Mesothelial cell of epicardium (in vitro differentiated cells): ENCODE measurements at places on chromosomes 6 and 20. TPM values are rescaled to one million over a fixed set of nuclear protein-coding genes. Genes with fewer than 3 reads are reported as not detected.
A peak's percentile ranks its signal among the peaks of the same experiment; 100 is the strongest.

DNA sequence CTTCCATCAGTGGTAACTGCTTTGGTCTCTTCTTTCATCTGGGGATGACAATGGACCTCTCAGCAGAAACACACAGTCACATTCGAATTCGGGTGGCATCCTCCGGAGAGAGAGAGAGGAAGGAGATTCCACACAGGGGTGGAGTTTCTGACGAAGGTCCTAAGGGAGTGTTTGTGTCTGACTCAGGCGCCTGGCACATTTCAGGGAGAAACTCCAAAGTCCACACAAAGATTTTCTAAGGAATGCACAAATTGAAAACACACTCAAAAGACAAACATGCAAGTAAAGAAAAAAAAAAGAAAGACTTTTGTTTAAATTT is 6.1 kb downstream of the EDN1 start:
- no peak overlapping the region for H3K4me3 ChIP-seq
- H3K36me3 ChIP-seq: no peaks in the 10 kb centered on the region
- peaks cover 14% of the 10 kb centered on the region for H3K27me3 ChIP-seq

DNA sequence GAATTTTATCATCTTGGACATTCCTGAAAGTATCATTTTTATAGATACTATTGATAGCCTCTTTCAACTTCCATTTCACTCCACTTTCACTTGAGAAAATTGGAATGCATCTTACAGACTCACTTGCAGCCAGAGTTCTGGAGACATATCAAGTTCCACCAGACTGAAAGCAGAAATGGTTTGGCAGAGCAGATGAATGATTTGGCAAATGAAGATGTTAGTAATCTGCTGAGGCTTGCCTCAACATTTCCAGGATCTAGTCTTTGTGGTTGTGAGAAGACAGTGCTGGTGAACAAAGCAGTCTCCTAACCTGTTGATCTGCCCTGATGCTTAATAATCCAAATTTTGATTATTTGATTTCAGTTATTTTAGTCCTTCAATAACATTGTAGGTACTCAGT is 202.6 kb downstream of the TRDN start:
- H3K4me1 ChIP-seq: peaks cover 4% of the 10 kb centered on the region
- H3K4me3 ChIP-seq: no peak overlapping the region
- no peaks in the 10 kb centered on the region for H3K27me3 ChIP-seq
- H3K36me3 ChIP-seq: no peaks in the 10 kb centered on the region

DNA sequence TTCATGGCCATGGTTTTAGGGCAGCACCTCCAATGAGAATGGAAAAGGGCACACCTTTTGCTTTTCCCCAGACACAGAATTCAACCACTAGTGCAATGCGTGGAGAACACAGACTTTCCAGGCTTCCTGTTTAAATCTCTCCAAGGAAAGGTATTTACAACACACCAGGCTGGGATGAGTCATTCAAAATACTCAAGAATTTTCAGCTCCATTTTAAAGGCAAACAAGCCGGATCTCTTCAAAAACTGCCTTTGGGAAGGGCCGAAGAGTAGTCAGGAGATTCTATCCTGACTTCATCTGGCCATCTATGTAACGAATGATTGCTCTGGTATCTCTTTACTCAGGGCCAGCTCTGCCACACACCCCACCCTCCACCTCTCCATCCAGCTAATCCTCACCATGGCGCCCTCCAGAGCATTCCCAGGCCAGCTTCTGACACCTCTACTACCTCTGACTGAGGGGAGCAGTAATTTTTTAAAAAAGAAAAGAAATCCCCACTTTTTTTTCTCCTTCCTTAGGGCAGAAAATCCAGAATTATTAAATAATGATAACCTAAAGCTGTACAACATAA is 254.6 kb downstream of the LY86 start:
- peak overlapping the region; percentile 48 for H3K27ac ChIP-seq
- H3K4me3 ChIP-seq: no peak overlapping the region
- peaks cover 11% of the 10 kb centered on the region for H3K4me1 ChIP-seq
- H3K27me3 ChIP-seq: peaks cover 5% of the 10 kb centered on the region
- peaks cover 3% of the 10 kb centered on the region for H3K36me3 ChIP-seq

DNA sequence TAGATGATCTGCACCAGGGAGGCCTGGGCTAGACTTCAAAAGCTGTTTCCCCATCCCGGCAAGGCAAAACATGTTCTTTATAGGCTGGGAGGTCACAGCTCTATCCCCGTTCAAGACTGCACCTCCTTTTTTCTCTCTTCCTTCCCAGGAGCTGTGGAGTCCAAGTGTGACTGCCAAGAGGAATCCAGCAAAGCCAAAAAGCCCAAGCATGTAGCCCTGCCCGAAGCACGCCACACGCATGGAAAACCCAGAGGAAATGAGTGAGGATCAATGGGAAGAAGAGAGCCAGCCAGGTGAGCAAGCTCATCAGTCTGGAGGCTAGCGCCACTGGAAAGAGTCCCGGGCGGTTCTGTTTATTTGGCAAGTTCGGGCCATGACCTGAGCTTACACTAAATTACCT is 240.4 kb downstream of the PRL start:
- H3K36me3 ChIP-seq: peaks cover 37% of the 10 kb centered on the region
- no peak overlapping the region for H3K27ac ChIP-seq
- no peak for DNase-seq
- H3K27me3 ChIP-seq: no peaks in the 10 kb centered on the region
- no peak overlapping the region for H3K4me3 ChIP-seq
- H3K4me1 ChIP-seq: peaks cover 23% of the 10 kb centered on the region

DNA sequence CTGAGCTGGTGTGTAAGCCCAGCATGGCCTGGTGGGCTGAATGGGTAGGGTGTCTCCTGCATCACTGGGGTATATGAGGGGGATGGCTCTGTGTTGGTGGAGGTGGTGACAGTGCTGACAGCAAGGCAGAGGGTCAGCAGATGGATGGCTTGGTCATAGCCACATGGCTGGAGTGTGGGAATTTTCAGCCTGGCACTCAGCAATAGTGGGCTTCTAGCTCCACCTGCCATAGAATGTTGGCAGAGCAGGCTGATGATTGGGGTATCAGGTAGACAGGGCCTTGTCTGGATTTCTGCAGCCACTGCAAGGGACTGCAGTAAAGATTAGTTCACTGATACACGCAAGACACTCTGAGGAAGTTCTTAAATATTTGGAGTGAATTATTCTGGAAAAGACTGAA is 137.5 kb upstream of the BACH2 start:
- no peaks in the 10 kb centered on the region for H3K27me3 ChIP-seq
- no peak overlapping the region for H3K27ac ChIP-seq
- DNase-seq: no peak
- no peaks in the 10 kb centered on the region for H3K4me1 ChIP-seq
- peaks cover 2% of the 10 kb centered on the region for H3K36me3 ChIP-seq
- H3K4me3 ChIP-seq: no peak overlapping the region

DNA sequence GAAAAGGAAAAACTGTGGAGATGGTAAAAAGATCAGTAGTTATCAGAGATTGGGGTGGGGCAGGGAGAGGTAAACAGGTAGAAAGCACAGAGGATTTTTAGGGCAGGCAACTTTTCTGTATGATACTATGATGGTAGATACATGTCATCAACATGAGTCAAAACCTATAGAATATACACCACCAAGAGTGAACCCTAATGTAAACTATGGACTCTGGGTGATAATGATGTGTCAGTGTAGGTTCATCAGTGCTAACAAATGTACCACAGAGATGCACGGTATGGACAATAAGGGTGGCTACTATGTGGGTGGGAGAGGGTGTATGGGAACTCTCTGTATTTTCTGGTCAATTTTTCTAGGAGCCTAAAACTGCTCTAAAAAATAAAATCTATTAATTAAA is 18.5 kb downstream of the PACSIN1 start:
- peaks cover 2% of the 10 kb centered on the region for H3K4me1 ChIP-seq
- H3K27ac ChIP-seq: no peak overlapping the region
- no peak overlapping the region for H3K4me3 ChIP-seq

GRCh38 chr6:9250852-9251251 is 815.5 kb upstream of the SLC35B3 start:
- no peak overlapping the region for H3K4me3 ChIP-seq
- H3K27ac ChIP-seq: no peak overlapping the region
- H3K4me1 ChIP-seq: peaks cover 38% of the 10 kb centered on the region

DNA sequence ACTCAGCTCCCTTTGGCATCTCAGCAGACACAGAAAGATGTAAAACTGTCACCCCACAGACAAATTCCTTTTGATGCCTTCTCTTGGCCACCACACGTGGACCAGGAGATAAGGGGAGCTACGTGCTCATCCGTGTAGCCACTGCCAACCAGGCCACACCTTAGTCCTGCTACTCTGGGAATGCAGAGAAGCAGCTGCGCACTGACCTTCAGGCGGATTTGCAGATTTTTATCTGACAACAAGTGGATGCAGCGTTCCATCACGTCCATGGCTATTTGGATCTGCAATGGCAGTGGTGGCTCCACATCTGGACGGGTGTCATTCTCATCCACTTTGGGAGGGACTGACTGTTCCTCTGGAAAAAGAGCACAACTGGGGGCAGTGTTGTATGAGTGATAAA is 30.8 kb downstream of the TTI1 start:
- peaks cover 19% of the 10 kb centered on the region for H3K4me1 ChIP-seq
- peaks cover 24% of the 10 kb centered on the region for H3K36me3 ChIP-seq
- no peak overlapping the region for H3K4me3 ChIP-seq
- peak overlapping the region; percentile 6 for H3K27ac ChIP-seq

- H3K36me3 ChIP-seq: no peaks in the 10 kb centered on the region
- H3K4me3 ChIP-seq: no peak overlapping the region
- peaks cover 28% of the 10 kb centered on the region for H3K4me1 ChIP-seq
Observed at GRCh38 chr20:15642109-15642508, 931.1 kb downstream of the KIF16B start.

- H3K27me3 ChIP-seq: peaks cover 8% of the 10 kb centered on the region
- no peak overlapping the region for H3K27ac ChIP-seq
- peaks cover under 1% of the 10 kb centered on the region for H3K4me1 ChIP-seq
- no peak for DNase-seq
Observed at GRCh38 chr6:75196081-75196687, 9.7 kb downstream of the COL12A1 start.

- DNase-seq: no peak
- no peak overlapping the region for H3K4me3 ChIP-seq
- no peaks in the 10 kb centered on the region for H3K36me3 ChIP-seq
- H3K27ac ChIP-seq: no peak overlapping the region
Observed at GRCh38 chr20:48861444-48861843, 33.6 kb upstream of the PREX1 start.

DNA sequence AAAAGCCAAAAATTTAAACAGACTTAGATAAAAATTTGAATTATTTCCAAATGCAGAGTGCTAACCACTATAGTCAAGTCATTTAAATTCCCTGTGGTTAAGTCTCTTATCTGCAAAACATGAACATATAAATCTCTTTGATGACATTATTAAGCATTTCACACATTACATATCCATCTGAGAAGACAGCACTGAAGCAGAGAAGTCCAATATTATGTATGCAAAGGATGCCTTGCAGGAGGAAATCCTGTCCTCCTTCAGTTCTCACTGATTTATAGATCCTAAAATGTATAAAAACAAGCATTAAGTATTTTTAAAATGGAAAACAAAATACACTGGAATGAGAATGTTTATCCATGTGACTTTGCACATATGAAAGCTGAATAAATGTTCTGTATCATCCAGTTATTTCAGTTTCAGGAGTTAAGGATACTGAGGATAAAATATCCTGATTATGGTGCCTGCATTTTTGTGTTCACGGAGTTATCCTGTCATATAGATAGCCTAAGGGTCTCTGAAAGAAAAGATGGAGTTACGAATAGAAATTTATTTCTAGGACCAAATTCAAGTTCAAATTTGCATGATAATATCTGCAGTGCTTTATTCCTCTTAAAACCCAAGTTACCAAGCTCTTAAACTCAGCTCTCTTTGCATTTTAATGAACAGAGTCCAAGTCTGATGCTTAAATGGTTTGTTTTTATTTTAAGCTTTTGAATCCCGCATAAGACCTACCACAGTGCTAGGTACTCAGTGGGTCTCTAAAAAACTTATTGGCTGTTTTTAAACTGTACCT is 145.4 kb downstream of the PRKN start:
- no peak overlapping the region for H3K4me3 ChIP-seq
- H3K4me1 ChIP-seq: peaks cover 13% of the 10 kb centered on the region
- H3K36me3 ChIP-seq: no peaks in the 10 kb centered on the region
- H3K27me3 ChIP-seq: peaks cover 3% of the 10 kb centered on the region
- no peak for DNase-seq
- H3K27ac ChIP-seq: no peak overlapping the region

- H3K4me1 ChIP-seq: peaks cover 45% of the 10 kb centered on the region
- peaks cover 21% of the 10 kb centered on the region for H3K36me3 ChIP-seq
- H3K4me3 ChIP-seq: no peak overlapping the region
- H3K27ac ChIP-seq: peak overlapping the region; percentile 92
- DNase-seq: no peak
- H3K27me3 ChIP-seq: no peaks in the 10 kb centered on the region
Observed at GRCh38 chr6:4780360-4780812, 4.2 kb downstream of the CDYL start.

- peaks cover 13% of the 10 kb centered on the region for H3K4me1 ChIP-seq
- H3K27ac ChIP-seq: no peak overlapping the region
- H3K36me3 ChIP-seq: peaks cover 7% of the 10 kb centered on the region
- no peak overlapping the region for H3K4me3 ChIP-seq
- DNase-seq: no peak
Observed at GRCh38 chr6:71345476-71346333, 57.1 kb downstream of the OGFRL1 start.

- DNase-seq: no peak
- H3K4me1 ChIP-seq: peaks cover 17% of the 10 kb centered on the region
- no peaks in the 10 kb centered on the region for H3K36me3 ChIP-seq
- H3K4me3 ChIP-seq: no peak overlapping the region
- H3K27ac ChIP-seq: no peak overlapping the region
Observed at GRCh38 chr6:150450918-150451317, 82.1 kb downstream of the IYD start.

GRCh38 chr6:139230391-139230840 is 61.4 kb downstream of the TXLNB start:
- peaks cover 5% of the 10 kb centered on the region for H3K36me3 ChIP-seq
- no peaks in the 10 kb centered on the region for H3K27me3 ChIP-seq
- H3K4me1 ChIP-seq: no peaks in the 10 kb centered on the region
- DNase-seq: no peak

DNA sequence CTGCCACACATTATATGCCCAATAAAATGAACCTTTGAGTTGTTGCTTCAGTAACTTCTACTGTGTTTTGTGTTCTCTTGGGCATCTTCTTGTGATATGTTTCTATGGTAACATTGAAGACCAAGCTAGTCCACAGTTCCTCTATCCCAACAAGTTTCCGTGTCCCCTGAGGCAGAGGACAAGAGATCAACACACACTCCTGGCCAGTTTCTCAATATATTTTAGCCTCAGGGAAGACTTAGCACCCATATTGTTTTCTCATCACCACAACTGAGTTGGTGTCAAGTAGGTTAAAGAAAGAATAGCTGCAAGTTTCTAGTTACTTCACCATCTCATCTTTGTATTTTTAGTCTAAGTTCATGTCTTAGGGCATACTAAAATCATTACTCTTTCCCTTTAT is 277.5 kb downstream of the UST start:
- H3K27ac ChIP-seq: no peak overlapping the region
- H3K36me3 ChIP-seq: peaks cover 11% of the 10 kb centered on the region
- peaks cover 6% of the 10 kb centered on the region for H3K4me1 ChIP-seq
- no peaks in the 10 kb centered on the region for H3K27me3 ChIP-seq

GRCh38 chr20:49870261-49870660 is 45.1 kb downstream of the SPATA2 start:
- peaks cover 15% of the 10 kb centered on the region for H3K4me1 ChIP-seq
- no peak overlapping the region for H3K4me3 ChIP-seq
- no peak for DNase-seq
- H3K36me3 ChIP-seq: peaks cover 12% of the 10 kb centered on the region

Gene GTSF1L
- not detected in 3 replicates for total RNA-seq

Gene PPP1R14C
- total RNA-seq: 0.16 to 0.38 TPM (median 0.27 TPM) in 3 replicates

Gene FOXA2
- total RNA-seq: not detected in 3 replicates

Gene CALHM5
- total RNA-seq: 1.4 to 1.7 TPM (median 1.6 TPM) in 3 replicates

Gene PAX1
- total RNA-seq: not detected in 3 replicates

Gene BRD2
- total RNA-seq: 235 to 261 TPM (median 246 TPM) in 3 replicates

Gene NRSN1
- 1.1 to 1.4 TPM (median 1.2 TPM) in 3 replicates for total RNA-seq

Gene LGSN
- total RNA-seq: 0.14 TPM in 1 of 3 replicates, not detected in the others
